ENCODE measurements at places on chromosomes 1 and 21. TPM values are rescaled to one million over a fixed set of nuclear protein-coding genes. Genes with fewer than 3 reads are reported as not detected.

DNA sequence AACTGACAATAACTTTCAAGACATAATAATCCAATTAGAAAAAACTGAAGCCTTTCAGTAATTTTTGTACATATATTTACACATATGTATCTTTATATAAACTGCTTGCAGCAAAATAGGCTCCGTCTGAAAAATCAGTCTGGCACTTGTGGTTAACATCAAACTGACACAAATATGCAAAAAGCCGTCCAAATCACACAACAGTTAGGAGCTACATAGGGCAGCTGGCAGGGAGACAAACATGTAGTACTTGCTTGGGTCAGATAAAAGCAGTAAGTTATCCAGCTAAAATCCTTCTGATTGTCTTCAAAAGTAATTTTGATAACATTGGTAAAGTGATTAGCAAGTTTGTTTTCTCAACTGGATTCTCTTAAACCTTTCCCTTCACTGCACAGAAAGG lies 14.7 kb upstream of the GUCA2A start:
- DNase-seq: no peak
- no peaks in the 10 kb centered on the region for H3K36me3 ChIP-seq
- H3K27ac ChIP-seq: no peak overlapping the region
- H3K27me3 ChIP-seq: no peaks in the 10 kb centered on the region
- no peaks in the 10 kb centered on the region for H3K4me1 ChIP-seq
- H3K4me3 ChIP-seq: no peak overlapping the region

Gene IFNLR1
- 3.3 TPM for total RNA-seq

Gene SPRR2E
- total RNA-seq: not detected

- H3K27ac ChIP-seq: no peak overlapping the region
- H3K36me3 ChIP-seq: no peaks in the 10 kb centered on the region
- no peak overlapping the region for H3K4me3 ChIP-seq
- no peak for DNase-seq
- no peaks in the 10 kb centered on the region for H3K27me3 ChIP-seq
- no peaks in the 10 kb centered on the region for H3K4me1 ChIP-seq
Observed at GRCh38 chr21:29749223-29749622, 190.6 kb downstream of the GRIK1 start.

- no peak overlapping the region for H3K27ac ChIP-seq
- no peaks in the 10 kb centered on the region for H3K27me3 ChIP-seq
- DNase-seq: no peak
Observed at GRCh38 chr1:234735916-234736315, 125.9 kb upstream of the IRF2BP2 start.

Gene TNFRSF8
- total RNA-seq: not detected

DNA sequence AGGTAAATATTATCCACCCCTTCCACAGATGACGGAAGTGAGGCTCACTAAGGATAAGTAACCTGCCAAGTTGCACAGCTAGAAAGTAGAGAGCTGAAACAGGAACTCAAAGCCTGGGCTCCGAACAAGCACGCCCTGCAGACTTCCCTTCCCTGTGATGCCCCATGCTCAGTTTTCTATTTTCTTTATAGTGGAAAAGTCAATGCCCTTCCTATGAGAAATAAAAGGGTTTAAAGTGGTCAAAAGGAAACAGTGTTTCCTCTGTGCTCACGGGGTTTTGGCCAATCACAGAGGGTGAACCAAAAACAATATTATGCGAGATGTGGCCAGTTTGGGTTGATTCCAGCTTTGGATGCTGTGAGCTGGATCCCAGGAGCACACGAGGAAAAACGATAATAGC lies 44.5 kb downstream of the DDR2 start:
- H3K27ac ChIP-seq: no peak overlapping the region
- no peaks in the 10 kb centered on the region for H3K36me3 ChIP-seq
- H3K4me1 ChIP-seq: peaks cover 7% of the 10 kb centered on the region
- no peaks in the 10 kb centered on the region for H3K27me3 ChIP-seq

GRCh38 chr21:15421441-15421881 lies 308.3 kb upstream of the USP25 start:
- no peaks in the 10 kb centered on the region for H3K36me3 ChIP-seq
- H3K27ac ChIP-seq: no peak overlapping the region
- DNase-seq: no peak
- H3K4me1 ChIP-seq: peaks cover 57% of the 10 kb centered on the region
- H3K4me3 ChIP-seq: no peak overlapping the region
- H3K27me3 ChIP-seq: no peaks in the 10 kb centered on the region

- no peaks in the 10 kb centered on the region for H3K27me3 ChIP-seq
- no peak overlapping the region for H3K27ac ChIP-seq
- no peaks in the 10 kb centered on the region for H3K4me1 ChIP-seq
- no peak overlapping the region for H3K4me3 ChIP-seq
- DNase-seq: peak; percentile 44
Observed at GRCh38 chr1:193069748-193070385, 10.5 kb downstream of the RO60 start.

Gene SPRR2A
- total RNA-seq: not detected

GRCh38 chr1:41936107-41936506 lies 17.4 kb upstream of the HIVEP3 start:
- no peaks in the 10 kb centered on the region for H3K4me1 ChIP-seq
- H3K27ac ChIP-seq: no peak overlapping the region
- H3K4me3 ChIP-seq: no peak overlapping the region
- DNase-seq: no peak

GRCh38 chr1:192545896-192546521 lies 29.6 kb upstream of the RGS1 start:
- no peaks in the 10 kb centered on the region for H3K4me1 ChIP-seq
- no peak for DNase-seq
- no peaks in the 10 kb centered on the region for H3K27me3 ChIP-seq
- no peak overlapping the region for H3K4me3 ChIP-seq

DNA sequence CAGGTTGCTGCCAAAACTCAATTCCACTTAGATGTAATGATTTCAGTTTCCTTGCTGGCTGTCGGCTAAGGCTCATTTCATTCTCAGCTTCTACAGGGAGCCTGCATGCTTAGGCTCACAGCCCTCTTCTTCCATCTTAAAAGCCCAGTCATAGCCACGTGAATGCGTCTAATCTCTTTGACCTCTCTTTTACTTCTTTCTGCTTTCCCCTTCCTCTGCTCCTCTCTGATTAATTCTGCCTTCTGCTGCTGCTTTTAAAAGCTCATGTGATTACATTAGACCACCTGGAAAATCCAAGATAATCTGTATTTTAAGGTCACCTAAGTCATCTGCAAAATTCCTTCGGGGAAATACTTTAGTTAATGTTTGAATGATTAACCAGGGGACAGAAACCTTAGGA lies 812.8 kb upstream of the BRINP3 start:
- no peak overlapping the region for H3K27ac ChIP-seq
- peaks cover 7% of the 10 kb centered on the region for H3K4me1 ChIP-seq
- H3K27me3 ChIP-seq: no peaks in the 10 kb centered on the region
- H3K36me3 ChIP-seq: no peaks in the 10 kb centered on the region

DNA sequence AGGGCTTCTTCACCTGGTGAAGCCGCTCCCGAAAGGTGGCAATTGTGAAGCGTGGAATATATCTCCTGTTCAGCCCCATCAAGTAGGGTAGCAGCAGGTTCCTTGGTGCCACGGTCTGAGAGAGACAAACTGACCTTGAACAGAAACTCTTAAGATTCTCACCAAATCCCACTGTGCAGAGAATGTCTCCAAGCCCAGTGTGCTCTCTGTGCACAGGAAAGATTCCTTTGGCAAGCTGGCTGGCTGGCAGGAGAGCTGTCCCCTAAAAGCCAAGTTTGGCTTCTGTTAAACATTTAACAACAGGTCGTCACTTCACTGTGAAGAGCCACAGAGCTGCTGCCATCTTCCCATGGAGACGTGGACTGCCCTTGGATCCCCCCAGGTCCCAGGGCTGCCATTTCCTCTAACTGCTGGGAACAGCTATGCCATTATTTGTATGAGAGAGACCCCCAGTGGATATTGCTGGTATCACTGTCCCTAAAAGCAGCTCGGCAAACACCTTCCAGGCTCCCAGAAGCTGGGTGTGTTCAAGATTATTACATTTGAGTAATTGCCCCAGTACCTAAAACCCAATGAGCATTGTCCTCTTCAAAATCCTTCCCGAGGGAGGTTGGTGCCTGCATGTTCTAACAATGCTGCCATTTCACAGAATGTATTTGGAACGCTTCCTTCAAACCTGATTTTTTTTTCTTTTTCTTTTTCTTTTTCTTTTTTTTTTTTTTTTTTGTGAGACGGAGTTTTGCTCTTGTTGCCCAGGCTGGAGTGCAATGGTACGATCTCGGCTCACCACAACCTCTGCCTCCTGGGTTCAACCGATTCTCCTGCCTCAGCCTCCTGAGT lies 71.8 kb downstream of the CD58 start:
- peak; percentile 84 for DNase-seq
- H3K27ac ChIP-seq: no peak overlapping the region
- no peak overlapping the region for H3K4me3 ChIP-seq
- H3K4me1 ChIP-seq: peaks cover 18% of the 10 kb centered on the region

Gene CLCA4
- not detected for total RNA-seq

Gene TNNI3K
- total RNA-seq: 1.9 TPM

DNA sequence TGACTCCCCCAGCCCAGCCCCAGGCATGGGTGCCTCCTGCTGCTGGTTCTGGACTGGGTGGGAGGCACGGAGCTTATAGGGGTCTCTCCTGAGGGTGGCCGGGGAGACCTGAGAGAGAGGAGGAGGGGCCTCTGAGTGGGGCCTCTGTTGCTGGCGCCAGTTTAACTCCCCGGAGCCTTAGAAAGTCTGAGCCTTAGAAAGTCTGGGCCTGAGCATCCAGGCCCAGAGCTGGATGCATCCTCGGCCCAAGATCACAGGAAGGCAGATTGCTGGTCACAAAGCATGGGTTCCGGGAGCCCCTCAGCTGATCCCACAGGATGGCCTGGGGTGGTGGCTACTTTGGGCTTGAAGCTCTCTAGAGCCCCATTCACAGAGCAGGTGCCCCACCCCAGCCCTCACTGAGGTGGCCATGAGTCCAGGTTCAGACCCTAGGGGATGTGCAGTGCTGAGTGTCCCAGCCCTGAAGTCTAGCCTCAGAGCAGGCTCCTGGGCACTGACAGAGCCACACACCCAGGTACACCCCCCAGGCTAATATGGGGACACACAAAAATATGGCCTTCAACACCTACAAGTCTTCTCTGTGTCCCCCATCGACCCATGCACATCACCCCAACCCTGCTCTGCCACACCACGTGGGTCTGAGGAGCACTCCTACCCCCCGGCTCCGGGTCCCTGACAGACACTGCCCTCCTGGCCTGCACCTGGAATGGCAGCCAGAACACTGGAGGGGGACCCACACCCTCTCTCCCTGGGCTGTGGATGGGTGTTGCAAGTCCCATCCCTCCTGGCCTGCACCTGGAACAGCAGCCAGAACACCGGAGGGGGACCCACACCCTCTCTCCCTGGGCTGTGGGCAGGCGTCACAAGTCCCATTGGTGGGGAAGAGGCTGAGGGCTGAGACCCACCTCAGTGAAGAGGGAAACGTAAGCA lies 9.7 kb downstream of the PLA2G2F start:
- no peak overlapping the region for H3K27ac ChIP-seq
- no peak for DNase-seq
- H3K4me1 ChIP-seq: peaks cover 7% of the 10 kb centered on the region
- no peaks in the 10 kb centered on the region for H3K27me3 ChIP-seq
- H3K4me3 ChIP-seq: no peak overlapping the region

Gene WNT3A
- not detected for total RNA-seq

Gene HMCN1
- total RNA-seq: 26.4 TPM

DNA sequence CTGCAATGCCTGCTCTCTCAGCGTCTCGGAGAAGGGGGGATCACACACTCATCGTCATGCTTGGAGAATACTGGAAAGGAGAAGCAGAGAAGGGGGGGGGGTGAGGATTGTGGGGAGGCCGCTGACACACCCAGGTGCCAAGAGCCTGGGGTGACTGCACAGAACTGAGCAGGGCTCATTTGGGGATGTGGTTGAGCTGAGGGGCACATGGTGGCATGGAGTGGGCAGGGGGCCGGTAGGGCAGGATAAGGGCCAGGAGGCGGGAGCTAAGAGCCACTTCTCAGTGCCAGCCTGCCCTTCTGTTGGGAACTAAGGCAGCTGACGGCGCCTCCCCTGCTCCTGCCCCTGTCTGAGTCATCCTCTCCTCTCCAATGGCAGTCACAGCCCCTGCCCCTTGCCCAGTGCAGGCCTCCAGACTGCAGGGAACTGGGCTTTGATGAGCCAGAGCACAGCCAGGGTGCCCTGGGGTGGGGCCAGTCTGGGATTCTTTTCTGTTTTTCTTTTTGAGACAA lies 27.2 kb downstream of the MRPL37 start:
- H3K27ac ChIP-seq: no peak overlapping the region
- no peaks in the 10 kb centered on the region for H3K27me3 ChIP-seq
- H3K4me1 ChIP-seq: peaks cover 7% of the 10 kb centered on the region
- no peaks in the 10 kb centered on the region for H3K36me3 ChIP-seq
- no peak for DNase-seq

- H3K27ac ChIP-seq: no peak overlapping the region
- H3K27me3 ChIP-seq: no peaks in the 10 kb centered on the region
- no peak overlapping the region for H3K4me3 ChIP-seq
- DNase-seq: no peak
Observed at GRCh38 chr1:41329662-41330587, 31.3 kb upstream of the FOXO6 start.

GRCh38 chr1:205449750-205450443 lies 5.9 kb downstream of the BLACAT1 start:
- peak overlapping the region; percentile 37 for H3K4me3 ChIP-seq
- peak overlapping the region; percentile 87 for H3K27ac ChIP-seq
- H3K27me3 ChIP-seq: no peaks in the 10 kb centered on the region
- H3K4me1 ChIP-seq: peaks cover 92% of the 10 kb centered on the region
- peak; percentile 75 for DNase-seq

GRCh38 chr1:96309783-96310182 lies 411.8 kb upstream of the PTBP2 start:
- H3K36me3 ChIP-seq: no peaks in the 10 kb centered on the region
- no peak for DNase-seq
- no peak overlapping the region for H3K4me3 ChIP-seq
- no peaks in the 10 kb centered on the region for H3K27me3 ChIP-seq

Gene SHISAL2A
- total RNA-seq: 0.11 TPM

DNA sequence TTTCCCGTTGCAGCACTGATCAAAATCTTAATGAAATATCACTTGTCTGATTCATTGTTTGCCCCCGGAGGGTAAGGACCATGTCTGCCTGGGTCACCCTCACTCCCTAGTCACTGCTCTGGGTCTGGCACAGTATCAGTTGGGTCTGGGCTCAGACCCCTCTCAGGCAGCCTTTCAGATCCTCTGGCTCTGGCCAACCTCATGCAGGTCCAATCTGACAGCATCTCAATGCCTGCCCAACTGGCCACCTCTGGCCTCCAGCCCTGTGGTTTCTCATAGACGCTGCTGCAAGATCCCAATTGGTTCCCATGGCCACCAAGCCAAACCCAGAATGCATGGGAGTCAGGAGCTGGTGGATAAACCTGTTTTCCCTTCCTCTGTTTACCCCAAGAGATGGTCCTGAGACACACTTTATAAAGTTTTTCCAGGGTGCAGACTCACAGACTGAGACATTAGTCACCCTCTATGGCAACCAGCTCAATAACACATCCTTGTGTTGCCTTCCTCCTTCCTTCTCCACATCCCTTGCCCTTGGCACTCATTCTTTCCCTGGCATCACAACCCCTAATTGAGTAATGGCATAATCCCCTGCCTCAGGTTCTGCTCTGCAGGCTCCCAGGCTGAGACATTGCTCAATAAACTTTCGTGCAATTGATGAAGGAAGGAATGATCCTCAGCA lies 199.2 kb downstream of the GRIK3 start:
- no peak for DNase-seq
- H3K4me3 ChIP-seq: no peak overlapping the region
- H3K4me1 ChIP-seq: peaks cover 8% of the 10 kb centered on the region
- H3K36me3 ChIP-seq: no peaks in the 10 kb centered on the region
- H3K27me3 ChIP-seq: no peaks in the 10 kb centered on the region
